Central memory CD4-positive, alpha-beta T cell (primary cell): ENCODE measurements at places on chromosomes 2 and 18.

DNA sequence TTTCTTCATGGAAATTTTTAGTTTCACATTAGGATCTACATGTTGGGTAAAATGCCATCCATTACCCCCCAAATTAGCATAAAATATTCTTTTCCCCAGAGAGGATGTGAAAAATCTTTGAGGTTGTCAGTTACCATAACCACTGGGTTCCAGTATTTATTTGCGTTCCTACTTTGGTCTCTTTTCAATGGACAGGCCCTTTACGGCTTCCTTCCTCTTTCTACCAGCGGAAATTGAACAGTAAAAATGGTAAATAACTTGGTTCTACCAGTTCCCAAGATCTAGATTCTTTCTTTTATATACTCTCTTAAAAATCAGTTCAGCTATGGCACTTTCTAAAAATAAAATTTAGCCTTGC is 169.2 kb upstream of the APCDD1 start:
- DNase-seq, result no peak

DNA sequence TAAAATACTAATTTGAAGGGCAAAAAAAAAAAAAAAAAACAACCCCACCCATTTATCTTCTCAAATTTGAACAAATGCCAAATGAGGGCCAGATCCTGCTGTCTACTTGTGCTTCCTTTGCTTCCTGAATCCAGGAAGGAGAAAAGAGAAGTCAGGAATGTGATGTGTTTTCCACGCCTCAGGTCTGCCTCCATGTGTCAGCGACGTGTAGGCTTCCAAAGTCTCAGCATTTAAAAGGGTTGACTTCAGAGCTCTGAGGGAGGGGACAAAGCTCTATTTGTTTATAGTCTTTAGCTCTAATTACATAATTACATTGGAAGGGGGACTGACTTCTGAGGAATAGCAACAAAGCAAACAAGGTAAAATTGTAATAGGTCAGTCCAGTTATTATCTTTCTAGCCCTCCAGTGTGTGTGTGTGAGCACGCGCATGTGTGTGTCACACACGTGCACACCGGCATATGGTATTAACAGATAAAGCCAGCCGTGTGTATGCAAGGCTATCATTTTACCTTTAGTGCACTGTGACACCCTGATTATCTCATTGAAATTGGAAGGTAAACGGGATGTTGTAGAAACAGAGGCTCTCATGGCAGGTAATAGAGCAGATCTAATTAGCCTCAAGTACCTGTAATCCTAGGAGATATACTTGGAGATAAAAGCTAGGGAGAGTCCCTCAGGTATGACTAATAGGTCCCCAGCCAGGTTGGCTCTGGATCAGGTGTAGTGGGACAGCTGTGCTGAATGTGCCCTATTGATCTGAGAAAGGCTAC is 911.4 kb upstream of the ZEB2 start:
- DNase-seq, result no peak

- DNase-seq, result no peak
Measured at GRCh38 chr2:122481717-122482116, 726.3 kb downstream of the TSN start.

- no peak for DNase-seq
Measured at GRCh38 chr2:45726188-45726587, 74.7 kb downstream of the PRKCE start.

DNA sequence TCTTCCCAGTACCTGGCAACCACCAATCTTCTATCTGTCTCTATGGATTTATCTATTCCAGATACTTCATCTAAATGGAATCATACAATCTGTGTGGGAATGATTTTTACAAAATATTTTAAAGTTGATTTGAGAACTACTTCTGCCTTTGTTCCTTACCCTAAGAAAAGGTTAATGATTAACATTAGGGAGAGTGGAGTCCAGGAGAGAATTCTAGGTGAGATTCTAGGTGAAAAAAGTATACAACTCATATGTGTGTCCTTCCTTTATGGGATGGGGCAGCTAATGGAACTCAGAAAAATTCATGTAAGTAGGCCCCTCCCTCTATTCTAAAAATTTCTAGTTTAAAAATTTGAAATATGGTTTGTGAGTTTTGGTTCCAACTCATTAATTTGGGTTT is 35.9 kb upstream of the WDSUB1 start:
- DNase-seq, result no peak

DNA sequence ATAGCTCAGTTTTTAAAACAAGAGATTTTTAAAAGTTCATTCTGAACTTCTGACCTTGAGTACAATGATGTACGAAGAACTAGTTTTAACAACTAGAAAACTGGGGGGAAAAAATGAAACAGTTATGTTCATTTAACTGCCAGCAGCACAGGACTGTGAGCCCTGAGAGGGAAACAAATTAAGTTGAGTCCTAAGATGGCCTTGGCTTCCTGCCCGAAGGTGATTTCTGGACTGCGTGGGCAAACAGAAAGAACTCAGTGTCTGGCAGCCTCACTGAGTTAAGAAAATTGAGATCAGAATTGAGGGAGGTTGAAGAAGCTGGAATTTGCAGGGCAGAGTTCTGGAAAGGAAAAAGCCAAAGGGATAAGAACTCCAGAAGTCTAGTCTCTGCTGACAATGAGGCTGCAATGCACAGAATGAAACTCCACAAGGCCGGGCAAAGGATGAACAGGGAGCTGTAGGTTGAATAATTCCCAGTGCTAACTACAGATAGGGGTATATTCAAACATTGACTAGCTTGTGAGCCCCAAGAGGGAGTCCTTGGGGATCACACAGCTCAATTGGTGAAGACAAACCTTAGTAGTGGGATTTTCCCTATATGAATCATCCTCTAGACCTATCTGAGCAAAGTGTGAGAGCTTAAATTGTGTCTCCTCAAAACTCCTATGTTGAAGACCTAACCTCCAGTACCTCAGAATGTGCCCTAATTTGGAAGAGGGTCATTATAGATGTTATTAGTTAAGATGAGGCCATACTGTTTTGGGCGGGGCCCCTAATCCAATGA is 13.1 kb upstream of the CRACDL start:
- DNase-seq, result no peak

DNA sequence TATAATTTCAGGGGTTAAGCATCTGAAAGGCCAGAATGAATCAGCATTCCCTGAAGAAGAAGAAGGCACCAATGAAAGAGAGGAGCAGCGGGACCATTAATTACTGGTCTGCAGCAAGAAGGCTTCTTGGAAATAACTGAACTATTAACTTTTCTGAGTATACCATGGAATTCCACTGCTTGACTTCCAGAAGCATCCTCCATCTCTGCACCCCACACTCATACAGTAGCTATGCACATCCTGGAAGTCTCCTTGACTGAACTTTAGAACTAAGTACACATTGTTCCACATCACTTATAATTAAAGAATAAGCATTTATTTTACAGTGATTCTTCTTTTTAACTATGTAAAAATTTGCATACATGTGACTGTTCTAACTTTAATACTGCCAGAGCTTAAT is 131.5 kb downstream of the PPP1R1C start:
- no peak for DNase-seq

- DNase-seq, result peak; percentile 11
Measured at GRCh38 chr18:47754311-47755101, 176.0 kb downstream of the SMAD2 start.

- DNase-seq, result no peak
Measured at GRCh38 chr2:3399829-3400228, 20.3 kb downstream of the TRAPPC12 start.

DNA sequence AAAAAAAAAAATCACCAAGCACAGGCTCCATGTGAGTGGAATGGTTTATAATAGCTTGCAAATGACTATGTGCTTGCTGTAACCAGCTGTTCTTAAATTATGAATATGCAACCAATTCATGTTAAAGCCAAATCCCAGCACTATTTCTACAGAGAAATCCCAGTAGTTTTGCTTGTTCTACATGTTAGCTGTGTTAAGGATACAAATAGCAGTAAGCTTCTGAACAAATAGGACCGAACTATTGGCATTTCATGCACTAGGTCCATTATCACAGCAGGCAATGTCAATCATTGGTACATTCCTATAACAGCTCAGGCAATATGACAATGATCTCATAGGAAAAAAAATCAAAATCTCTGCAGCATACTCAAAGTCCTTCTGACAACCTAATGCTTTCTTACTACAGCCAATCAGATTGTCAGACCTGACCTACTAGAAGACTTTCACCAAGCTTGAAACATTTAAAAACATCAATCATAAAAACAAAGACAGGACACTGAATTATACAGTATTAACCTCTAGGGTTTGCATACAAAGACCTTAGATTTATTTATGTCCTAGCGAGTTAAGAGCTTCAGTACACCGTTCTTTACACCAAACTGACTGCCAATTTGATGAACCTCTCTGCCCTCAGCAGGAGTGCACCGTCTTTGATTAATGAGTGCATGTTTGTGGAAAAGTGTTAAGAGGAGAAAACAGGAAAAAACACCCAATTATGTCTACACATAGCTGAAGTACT is 6.4 kb downstream of the BAZ2B start:
- DNase-seq, result no peak

DNA sequence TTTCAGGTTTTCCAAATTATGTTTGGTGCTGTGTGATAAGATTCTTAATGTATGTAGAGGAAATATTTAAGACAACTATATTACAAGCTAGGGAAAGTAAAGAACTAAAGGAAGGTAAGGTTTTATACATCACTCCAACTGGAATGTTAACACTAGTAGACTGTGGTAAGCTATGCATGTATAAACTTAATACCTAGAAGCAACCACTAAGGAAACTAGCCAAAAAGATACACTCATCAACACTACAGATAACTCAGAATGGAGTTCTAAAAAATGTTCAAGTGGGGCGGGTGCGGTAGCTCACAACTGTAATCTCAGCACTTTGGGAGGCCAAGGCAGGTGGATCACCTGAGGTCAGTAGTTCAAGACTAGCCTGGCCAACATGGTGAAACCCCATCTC is 37.8 kb upstream of the MALL start:
- no peak for DNase-seq

DNA sequence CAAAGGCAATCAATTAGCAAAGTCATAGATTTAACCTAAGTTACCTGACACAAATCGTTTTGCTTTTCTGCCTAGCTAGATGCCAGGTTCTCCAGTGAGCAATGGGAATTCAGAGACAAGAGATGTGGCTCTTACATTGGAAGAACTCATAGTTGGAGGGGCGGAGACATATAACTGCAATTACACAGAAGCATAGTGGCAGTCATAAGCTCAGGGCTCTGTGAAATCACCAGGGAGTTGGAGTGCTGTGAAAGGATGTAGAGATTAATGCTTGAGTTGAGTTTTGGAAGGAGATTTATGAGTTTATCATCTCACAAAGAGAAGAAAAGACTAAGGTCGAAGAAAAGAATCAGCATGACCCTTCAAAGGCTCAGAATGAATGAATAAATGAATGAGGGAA is 457.2 kb upstream of the TRIB2 start:
- DNase-seq, result no peak

DNA sequence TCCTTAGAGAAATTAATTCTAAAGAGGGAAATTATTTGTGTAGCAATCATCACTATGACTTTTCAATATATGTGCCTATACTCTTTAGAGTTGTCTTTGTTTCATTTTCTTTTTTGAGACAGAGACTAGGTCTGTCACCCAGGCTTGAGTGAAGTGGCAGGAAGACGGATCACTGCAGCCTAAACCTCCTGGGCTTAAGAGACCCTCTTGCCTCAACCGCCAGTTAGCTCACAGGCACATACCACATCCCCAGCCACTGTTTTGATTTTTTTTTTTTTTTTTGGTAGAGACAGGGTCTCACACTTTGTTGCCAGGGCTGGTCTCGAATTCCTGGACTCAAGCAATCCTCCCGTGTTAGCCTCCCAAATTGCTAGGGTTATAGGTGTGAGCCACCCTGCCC is 12.4 kb downstream of the YWHAQ start:
- DNase-seq, result peak; percentile 40

DNA sequence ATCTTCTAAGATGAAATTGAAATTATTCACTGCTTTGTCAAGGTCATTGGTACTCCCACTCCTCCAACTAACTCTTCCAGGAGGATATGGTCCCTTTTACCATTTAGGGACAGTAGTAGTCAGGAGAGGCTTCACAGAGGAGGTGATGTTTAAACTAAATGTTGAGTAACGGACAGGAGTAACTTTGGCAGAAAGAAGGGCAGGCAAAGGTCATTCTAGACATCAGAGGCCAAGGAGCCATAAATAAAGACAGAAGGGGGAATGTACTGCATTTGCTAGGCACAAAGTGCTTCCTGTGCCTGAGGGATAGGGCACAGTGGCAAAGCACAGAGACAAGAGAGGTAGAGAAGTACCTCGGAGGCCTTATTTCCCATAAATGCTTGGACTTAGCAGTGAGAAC is 14.6 kb upstream of the ACMSD start:
- no peak for DNase-seq

DNA sequence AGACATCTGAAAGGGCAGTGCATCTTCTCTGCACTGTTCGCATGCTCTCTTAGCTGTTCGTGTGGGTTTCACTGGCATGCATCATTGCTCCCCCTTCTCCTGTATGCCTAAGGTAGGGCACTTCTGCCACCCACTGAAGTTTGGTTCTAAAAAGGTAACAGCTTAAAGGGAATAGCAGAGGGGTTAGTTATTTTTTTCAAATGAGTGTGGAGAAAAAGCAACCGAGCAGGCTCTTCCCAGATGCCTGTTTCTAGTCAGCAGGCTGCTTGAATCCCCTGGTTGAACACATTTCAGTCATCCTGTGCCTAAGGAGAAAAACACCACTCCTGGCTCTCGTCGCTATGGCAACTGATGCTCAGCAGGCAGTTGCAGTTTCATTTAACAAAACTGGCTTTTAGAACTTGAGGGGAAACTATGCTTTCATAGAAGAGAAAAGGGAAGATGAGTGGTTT is 69.8 kb upstream of the GALNT3 start:
- no peak for DNase-seq

DNA sequence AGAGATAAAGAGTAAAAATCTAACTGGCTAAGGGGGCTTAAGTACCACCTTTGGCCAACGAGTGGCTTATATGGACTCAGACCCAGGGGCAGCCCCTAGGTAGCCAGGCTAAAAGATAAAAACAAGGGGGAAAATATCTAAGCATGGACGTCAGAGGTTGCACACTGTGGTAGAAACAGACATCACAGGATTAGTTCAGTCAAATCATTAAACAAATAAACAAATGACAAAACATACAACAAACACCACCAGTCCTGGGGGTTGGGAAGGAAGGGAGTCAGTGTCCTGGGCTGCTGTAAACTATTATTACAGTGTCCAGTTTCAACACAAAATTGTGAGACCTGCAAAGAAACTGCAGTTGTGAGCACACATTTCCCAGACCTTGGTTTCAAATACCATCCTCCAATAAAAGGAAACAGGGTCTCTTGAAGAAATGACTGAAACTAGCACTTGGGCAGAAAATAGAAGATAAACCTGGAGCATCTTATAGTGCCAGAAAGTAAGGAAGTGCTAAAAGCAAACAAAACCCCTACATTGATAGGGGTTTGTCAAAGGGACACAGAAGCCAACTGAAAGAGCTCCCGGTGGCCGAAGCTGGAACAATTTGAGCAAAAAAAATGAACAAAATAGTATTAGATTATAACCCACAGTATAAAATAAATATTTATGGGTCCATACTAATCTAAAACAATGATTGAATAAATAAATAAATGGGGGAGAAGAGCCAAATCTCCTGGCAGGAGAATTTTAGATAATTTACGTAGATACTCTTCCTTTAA is 154.8 kb upstream of the KLF7 start:
- no peak for DNase-seq

GRCh38 chr2:113116100-113116958 is 11.1 kb upstream of the IL1RN start:
- DNase-seq, result no peak

GRCh38 chr2:146804288-146804687 is 1040.5 kb upstream of the ACVR2A start:
- no peak for DNase-seq
